ENCODE measurements at places on chromosomes 2 and 18.

DNA sequence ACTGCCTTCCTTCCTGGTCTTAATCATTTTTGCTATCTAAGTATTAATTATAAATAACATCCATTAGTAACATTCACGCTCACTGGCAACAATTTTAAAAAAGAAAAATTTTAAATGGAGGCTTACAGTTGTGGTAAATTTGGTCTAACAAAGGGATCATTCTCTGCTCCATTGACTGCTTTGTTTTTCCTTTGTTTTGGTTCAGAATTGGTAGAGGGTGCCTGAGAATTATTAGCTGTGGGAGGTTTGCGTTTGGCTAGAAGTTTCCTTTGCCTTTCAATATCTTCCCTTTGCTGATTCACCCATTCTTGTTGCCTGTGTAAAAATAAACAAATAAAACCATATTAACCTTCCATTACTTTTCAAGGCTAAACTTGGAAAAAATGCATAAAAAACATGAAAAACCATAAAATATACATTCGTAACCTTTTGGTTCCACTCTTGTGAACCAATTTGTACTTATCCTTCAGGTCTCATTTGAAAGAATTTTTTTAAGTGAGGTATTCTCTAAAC is 114.6 kb downstream of the TLK1 start:
- no peak for DNase-seq

DNA sequence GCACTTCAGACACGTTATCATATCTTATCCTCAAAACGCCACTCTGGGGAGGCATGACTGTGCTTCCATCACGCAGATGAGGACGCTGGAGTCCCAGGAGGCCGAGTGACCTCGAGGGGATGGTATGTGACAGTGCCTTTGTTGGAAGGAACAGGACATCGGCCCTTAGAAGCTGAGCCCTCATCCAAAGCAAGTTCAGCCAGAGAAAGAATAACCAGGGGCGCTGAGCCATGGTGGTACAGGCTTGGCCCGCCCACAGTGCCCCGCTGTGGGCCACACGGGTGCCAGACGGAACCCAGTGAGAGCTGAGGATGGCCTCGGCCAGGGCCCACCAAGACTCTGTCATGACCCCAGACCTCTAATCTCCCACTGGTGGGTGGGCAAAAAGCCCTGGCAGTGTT is 31.3 kb downstream of the HS1BP3 start:
- DNase-seq, result no peak

DNA sequence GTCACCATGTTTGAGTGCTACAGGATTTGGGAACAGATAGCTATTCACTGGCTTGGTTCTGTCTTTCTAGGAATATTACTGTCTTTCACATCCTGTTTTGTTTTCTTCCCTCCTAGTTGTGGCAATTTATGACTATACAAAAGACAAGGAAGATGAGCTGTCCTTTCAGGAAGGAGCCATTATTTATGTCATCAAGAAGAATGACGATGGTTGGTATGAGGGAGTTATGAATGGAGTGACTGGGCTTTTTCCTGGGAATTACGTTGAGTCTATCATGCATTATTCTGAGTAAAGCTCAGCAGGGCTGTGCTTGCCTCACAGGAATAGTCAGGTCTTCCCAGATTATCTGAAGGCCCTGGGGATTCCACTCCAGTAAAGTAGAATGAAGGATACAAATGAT is 98.9 kb downstream of the ABI2 start:
- no peak for DNase-seq

DNA sequence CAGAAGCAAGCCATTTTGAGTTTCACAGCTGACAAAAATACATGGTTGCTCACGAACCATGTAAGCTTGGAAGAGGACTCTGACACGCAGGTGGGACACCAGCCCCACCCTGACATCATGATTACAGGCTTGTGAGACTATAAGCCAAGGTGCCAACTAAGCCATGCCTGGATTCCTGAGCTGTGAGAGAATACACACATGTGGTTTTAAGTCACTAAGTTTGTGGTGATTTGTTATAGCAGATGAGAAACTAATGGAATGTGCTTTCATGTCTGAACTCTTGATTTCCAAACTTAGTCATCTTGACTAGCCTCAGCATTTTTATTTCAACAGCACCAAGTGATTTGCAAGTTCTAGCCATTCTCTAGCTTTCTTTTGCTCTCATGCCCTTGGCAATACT is 676.1 kb upstream of the CELF4 start:
- DNase-seq, result no peak

DNA sequence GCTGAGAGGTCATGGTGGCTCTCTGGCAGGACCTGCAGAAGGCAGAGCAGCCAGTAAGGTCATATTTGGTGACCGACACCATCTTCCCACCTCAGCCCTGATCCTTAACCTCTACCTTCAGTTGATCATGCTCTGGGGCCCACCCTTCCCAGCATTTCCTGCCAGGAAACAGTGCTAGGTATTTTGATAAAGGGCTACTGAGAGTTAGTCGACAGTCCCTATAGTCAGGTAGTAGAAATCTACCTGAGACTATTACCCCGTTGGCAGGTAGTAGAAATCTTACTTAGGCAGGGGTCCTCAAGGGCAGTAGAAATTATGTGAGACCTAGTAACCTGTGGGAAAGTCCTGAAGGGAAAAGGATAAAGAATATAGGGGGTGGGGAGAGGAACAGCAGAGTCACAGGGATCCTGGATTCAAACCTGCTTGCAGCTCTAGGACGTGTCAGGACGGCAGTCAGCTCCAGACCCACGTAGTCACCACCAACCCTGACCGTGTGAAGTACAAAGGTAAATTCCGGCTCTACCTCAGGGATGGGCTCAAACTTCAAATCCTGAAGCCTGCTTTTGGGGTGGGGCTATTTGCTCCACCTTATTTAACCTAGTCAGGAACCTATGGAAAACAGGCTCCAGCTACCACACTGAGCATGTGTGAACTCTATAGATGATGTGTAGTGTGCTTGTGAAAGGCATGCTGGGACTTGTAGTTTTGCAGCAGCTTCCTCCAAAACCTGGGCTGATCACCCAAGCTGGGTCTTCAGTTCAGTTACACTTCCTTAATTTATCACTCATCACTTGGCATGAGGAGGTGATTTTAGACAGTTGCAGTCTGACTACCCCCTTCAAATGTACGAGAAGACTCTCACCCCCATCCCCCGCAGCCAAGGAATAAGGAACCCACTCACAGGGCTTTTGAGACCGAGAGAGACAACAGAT is at the start of gene DQX1:
TSS of gene DQX1 (minus strand) at position 515 of the 932 bp plus-strand sequence. CDS start at position 13, 502 bp downstream.
- DNase-seq, result no peak

DNA sequence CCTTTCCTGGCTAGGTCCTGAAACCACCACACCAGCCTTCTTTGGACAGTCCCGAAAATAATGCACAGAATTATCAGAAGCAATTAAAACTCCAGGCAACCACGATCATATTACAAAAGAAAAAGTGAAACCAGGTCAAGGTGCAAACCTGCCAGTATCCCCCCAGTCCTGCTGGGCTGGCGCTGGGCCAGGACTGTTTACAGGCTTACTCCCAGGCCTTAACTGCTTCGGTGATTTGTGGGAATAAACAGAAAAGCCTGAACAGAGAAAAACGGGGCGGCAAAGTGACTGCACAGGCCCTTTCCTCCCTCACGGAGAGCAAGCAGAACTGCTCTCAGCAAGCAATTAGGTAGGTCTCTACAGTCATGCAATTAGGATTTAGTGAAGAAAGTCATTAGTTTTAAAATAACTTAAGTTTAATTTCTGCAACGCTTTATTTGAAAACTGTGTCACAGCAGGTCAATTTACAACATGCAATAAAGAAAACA is 1.3 kb downstream of the HDAC4 start:
- no peak for DNase-seq

DNA sequence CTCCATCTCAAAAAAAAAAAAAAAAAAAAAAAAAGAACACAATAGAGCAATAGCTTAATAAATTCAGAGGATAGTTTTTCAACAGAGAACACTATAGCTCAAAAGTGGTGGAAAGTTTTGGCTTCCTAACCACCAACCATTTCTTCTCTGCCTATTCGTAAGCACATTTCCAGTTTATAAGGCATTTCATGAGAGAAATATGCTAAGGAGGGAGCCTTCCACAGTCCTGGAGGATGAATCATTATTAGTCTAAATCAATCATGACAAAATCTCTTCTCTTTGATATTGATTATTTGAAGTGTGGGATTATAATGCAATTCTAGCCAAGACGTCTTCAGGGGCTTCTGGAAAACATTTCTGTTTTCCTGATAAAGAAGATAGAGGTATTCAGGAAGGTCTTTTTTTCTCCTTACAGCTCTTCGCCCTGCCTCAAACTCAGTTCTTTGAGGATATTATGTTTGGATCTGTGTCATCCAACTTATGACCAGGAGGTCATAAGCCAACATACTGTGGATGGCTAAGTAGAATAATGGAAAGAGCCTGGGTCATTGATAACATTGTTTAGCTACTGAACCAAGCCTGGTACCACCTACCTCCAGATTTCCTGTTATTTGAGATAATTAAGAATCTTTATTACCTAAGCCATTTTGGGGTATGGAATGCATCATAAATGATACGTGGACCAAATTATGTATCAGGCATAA is 207.3 kb downstream of the TRIB2 start:
- no peak for DNase-seq

Measured in activated CD8-positive, alpha-beta memory T cell treated with anti-CD3 and anti-CD28 coated beads, Interleukin-2, amount 50 U/mL, for 48 hours (primary cell).